ENCODE measurements at places on chromosomes 5 and 9. TPM values are rescaled to one million over a fixed set of nuclear protein-coding genes. Genes with fewer than 3 reads are reported as not detected.

DNA sequence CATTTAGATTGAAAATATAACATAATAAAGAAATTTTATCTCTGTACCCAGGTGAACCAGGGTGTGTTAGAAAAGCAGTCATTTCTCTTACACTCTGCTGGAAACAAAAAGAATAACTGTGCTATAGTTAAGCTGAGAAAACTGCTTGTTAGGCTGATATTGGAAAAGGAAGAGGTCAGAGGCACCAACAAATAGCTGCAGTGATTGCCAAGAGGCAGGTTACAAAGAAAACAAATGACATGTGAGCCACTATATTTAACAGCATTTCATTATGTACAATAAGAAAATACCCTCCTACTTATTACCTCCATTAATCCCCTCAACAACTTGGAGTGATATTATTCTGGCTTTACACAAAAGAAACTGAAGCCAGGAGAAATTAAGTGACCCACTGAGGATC is 607.9 kb upstream of the TLE4 start:
- DNase-seq, result no peak

DNA sequence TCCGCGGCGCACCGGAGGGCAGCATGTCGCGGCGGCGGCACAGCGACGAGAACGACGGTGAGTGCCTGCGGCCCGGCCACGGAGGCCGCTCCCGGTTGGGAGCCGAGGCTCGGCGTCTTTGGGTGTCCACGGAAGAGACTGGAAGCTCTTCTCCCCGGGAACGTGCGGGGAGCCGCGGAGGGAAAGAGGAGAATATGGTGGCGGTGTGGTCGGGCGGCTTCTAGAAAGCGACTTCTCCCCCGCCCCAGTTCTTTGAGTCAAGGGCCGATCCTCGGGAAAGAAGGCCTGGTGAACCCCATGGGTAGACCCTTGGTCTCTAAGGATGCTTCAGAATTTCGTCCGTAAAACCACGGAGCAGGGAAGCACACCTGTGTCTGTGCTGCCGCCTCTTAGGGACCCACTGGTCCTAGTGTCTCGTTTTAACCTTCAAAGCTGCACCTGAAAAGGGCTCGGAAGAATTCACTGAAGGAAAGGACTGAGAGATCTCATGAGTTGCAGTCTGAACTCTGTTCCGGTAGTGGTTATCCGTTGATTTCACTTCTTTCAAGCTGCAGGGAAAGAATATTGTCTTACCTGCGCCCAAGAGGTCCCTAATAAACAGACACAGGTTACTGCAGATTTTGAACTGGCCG is 354 bp downstream of the NCBP1 start:
- DNase-seq, result no peak

ENTPD8 gene
- total RNA-seq, result 0.07 TPM

CD72 gene
- total RNA-seq, result 0.07 TPM

DNA sequence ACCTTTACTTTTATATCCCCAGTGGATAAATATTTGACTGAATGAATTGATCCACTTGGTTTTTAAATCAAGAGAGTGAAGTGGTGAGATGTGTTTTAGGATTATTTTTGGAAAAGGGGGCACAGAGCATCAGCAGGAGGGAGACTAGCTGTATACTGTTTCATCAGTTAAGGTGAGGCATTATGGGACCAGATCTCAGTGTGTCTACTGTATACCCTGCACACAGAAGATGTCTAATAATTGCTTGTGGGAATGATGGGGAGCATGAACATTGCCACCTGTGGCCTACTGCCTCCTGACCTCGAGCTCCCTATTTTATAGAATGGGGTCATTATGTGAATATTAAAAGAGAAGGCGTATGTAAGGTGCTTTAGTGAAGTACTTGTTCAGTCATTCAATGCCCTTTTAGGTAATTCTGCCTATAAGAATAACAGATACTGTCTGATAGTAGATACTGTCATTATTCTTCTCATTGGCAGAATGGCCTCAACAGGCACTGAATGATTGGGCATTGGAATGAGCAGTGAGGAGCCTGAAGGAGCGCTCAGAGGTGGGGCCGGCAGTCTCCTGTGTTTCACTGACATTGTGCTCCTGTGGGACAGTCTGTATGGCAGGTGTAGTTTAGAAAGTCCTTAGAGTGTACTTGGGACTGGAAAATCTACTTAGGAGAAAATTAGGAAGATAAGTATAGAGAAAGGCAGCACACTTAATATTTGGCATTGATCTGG is 47.4 kb upstream of the FAM120AOS start:
- DNase-seq, result no peak

SYK gene
- 0.07 TPM for total RNA-seq

GRCh38 chr5:121954086-121954485 is 7.7 kb upstream of the SRFBP1 start:
- no peak for DNase-seq

TESK1 gene
- total RNA-seq, result 4.3 TPM

GRCh38 chr9:98877311-98877710 is 66.4 kb upstream of the COL15A1 start:
- no peak for DNase-seq

DNA sequence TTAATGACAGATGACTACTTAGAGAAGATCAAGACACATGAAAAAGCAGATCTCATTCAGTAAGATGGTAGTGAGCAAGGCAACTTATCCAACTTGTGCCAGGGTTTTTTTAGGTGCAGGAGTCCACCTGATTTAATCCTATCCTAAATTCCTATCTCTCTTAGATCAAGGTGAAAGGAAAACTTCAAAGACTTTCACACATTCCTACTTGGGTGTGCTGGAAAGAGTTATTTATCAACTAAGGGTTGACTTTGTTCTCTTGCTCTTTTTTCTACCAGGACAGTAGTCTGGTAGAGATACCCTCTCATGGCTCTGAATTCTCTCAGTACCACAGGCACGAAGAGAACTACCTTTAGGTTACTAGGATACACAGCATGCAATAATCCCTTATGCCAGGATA is 18.2 kb downstream of the TUT7 start:
- no peak for DNase-seq

IL13 gene
- not detected for total RNA-seq

DNA sequence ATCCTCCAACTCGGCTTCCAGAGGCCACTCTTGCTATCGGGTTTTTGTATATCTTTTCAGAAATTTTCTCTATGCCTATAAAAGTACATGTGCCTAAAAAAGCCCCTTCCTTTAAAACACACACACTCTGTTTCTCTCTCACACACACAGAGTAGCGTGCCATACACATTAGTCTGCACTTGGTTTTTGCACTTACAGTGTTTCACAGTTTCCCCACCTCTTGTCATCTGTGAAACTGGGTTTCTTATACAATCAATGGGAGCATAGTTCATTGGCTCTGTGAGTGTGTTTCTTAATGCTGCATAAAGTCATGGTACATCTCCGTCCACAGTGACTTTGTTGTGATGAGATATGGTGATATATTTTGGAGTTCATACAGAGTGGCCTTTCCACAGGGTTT is 664 bp upstream of the IGFBPL1 start:
- DNase-seq, result no peak

- no peak for DNase-seq
Measured at GRCh38 chr9:111533099-111533790, 8.3 kb downstream of the ZNF483 start.

GRCh38 chr9:98009936-98010335 is 26.8 kb downstream of the ANP32B start:
- peak; percentile 91 for DNase-seq

HSPB3 gene
- not detected for total RNA-seq

IL4 gene
- not detected for total RNA-seq

DNA sequence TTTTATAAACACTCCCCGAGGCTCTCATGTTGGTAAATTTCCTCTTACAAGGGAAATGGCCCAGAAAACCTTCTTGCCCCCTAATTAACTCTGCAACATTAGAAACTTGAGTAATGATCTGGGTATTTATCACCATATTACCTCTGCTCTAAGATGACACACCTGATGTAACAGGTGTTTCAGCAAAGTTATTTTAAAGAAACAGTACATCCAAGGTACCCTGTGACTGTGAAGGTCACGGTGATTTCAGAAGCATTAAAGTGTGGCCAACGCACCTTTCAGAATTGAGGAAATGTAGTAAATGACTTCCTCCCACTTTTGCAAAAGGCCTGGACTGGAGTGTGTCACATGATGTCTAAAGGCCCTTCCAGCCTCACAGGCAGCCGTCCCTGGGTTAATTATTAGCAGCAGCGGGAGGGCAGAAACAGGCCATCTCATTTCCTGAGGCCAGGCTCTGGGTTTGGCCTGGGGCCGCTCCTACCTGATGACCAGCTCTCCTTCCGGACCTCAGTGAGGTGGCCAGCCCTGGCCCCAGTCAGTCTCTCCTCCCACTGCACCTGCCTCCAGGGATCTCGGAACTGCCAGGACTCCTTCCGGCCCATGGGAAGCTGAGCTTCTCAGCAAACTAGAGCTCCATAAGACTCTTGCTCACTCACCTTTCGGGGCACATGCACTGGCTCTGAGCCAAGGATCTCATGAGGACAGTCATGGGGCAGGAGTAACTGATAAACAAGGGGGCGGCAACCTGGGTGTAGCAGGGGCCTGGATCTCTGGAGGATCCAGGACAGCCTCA is 20.7 kb downstream of the PTPN3 start:
- DNase-seq, result no peak

DNA sequence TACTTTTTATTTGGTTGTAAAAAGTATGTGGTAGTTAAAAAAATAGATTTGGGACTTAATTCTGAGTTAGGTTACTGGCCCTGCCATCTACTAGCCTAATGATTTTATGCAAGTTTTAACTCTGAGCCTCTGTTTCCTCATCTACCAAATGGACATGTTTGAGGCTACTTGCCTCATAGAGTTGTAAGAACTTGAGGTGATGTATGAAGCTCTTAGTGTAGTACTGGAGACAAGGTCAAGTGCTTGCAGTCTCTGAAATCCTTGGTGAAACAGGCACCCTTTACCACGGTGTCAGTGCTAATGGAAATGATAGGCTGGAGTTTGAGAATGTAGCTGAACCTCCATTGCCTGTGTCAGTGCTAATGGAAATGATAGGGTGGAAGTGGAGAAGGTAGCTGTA is 15.3 kb downstream of the GPR107 start:
- no peak for DNase-seq

DNA sequence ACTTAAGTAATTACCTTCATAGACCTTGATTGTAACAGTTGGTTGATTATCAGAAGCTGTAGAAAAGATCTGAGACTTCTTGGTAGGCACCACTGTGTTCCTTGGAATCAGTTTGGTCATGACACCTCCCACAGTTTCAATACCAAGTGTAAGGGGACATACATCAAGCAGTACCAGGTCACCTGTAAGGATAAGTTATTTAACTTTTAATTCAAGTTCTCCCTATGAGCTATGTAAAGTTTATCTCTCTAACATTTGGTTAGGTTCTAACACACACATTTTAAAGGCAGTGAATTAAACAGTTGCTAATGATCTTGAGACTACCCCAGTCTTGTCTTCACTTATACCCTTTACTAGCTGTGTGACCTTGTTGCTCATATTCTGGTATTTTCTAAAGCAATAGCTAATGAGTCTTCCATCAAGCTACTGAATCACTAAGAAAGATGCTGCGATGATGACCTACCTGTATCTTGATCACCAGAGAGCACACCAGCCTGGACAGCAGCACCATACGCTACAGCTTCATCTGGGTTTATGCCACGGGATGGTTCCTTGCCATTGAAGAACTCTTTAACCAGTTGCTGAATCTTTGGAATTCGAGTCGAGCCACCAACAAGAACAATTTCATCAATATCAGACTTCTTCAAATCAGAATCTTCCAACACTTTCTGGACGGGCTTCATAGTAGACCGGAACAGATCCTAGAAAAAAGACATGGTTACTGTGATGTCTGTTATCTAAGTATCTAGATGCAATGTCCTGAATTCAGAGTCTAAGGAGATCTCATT is 2.8 kb downstream of the HSPA5 start:
- DNase-seq, result no peak

SLC27A4 gene
- 41.3 TPM for total RNA-seq

- DNase-seq, result no peak
Measured at GRCh38 chr5:10825897-10826644, 65.0 kb upstream of the DAP start.

Data from pulmonary artery endothelial cell (primary cell).